ENCODE measurements at places on chromosomes 13 and 19.

- DNase-seq: no peak
- H3K27me3 ChIP-seq: peaks cover 35% of the 10 kb centered on the region
- H3K27ac ChIP-seq: no peak overlapping the region
- no peaks in the 10 kb centered on the region for H3K36me3 ChIP-seq
These were observed 58.2 kb downstream of the NUFIP1 start for GRCh38 chr13:44930963-44931623.

GRCh38 chr13:82356667-82357410 is 1525.4 kb downstream of the SLITRK1 start:
- DNase-seq: no peak
- H3K4me1 ChIP-seq: no peaks in the 10 kb centered on the region
- H3K36me3 ChIP-seq: no peaks in the 10 kb centered on the region
- no peaks in the 10 kb centered on the region for H3K27me3 ChIP-seq

GRCh38 chr13:95343944-95344343 is 42.7 kb upstream of the ABCC4 start:
- H3K27ac ChIP-seq: no peak overlapping the region
- H3K4me3 ChIP-seq: no peak overlapping the region
- no peaks in the 10 kb centered on the region for H3K36me3 ChIP-seq
- no peak for DNase-seq
- H3K27me3 ChIP-seq: peaks cover 17% of the 10 kb centered on the region
- no peaks in the 10 kb centered on the region for H3K4me1 ChIP-seq

- no peak overlapping the region for H3K4me3 ChIP-seq
- H3K27me3 ChIP-seq: no peaks in the 10 kb centered on the region
- peaks cover 18% of the 10 kb centered on the region for H3K4me1 ChIP-seq
- peak overlapping the region; percentile 72 for H3K27ac ChIP-seq
- DNase-seq: no peak
- peaks cover 4% of the 10 kb centered on the region for H3K36me3 ChIP-seq
These were observed 83.4 kb upstream of the GPR183 start for GRCh38 chr13:99390601-99391000.

GRCh38 chr13:26249551-26249950 is 4.4 kb upstream of the CDK8 start:
- no peak for DNase-seq
- no peak overlapping the region for H3K4me3 ChIP-seq
- H3K27me3 ChIP-seq: no peaks in the 10 kb centered on the region
- H3K4me1 ChIP-seq: peaks cover 5% of the 10 kb centered on the region

GRCh38 chr19:42325896-42326771 is 699 bp downstream of the MEGF8 start:
- H3K27me3 ChIP-seq: peaks cover 6% of the 10 kb centered on the region
- peak overlapping the region; percentile 95 for H3K4me3 ChIP-seq
- peak overlapping the region; percentile 89 for H3K27ac ChIP-seq
- no peak for DNase-seq
- H3K4me1 ChIP-seq: peaks cover 24% of the 10 kb centered on the region
- peaks cover 6% of the 10 kb centered on the region for H3K36me3 ChIP-seq

- peaks cover 32% of the 10 kb centered on the region for H3K27me3 ChIP-seq
- peaks cover 2% of the 10 kb centered on the region for H3K36me3 ChIP-seq
- no peaks in the 10 kb centered on the region for H3K4me1 ChIP-seq
- H3K27ac ChIP-seq: no peak overlapping the region
- no peak overlapping the region for H3K4me3 ChIP-seq
These were observed 3.8 kb upstream of the CASP14 start for GRCh38 chr19:15045506-15045905.

GRCh38 chr19:39833160-39833463 is 850 bp downstream of the DYRK1B start:
- peaks cover 30% of the 10 kb centered on the region for H3K4me1 ChIP-seq
- H3K36me3 ChIP-seq: peaks cover 7% of the 10 kb centered on the region
- H3K4me3 ChIP-seq: peak overlapping the region; percentile 91
- peak overlapping the region; percentile 97 for H3K27ac ChIP-seq
- DNase-seq: no peak
- H3K27me3 ChIP-seq: no peaks in the 10 kb centered on the region

DNA sequence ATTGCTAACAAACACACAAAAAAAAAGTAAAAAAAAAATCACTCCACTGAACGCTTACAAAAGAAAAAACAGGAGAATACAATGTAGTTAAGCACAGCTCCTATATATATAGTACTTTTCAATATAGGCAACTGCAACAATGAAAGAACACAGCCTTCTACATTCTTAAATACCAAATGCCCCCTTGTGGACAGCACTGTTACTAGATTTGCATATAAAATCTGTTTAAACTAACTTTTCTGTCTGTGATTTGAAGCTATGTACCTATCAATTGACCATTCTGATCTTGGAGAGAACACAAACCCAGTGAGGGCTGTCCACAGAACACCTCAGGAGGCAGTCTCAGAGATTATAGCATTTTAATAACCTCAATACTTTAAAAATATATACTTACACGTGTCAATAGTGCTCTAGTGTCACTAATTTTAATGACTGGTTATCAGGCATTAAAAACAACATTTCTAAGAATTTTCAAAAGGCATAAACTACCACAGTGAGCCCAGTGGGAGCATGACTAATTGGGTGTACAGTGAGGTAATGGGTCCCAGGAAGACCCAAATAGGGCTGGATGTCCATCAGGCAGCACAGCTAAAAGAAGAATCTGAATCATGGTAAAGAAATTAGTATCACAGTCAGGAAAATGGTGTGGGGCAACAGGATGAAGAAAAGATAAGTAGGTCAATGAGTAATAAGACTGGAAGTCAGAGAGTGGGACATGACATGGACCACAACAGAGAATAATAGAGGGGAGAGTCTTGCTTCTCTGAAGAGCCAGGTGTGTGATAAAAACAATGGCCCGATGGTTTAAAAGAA is 22.2 kb downstream of the CCDC169 start:
- peaks cover 4% of the 10 kb centered on the region for H3K36me3 ChIP-seq
- H3K27me3 ChIP-seq: peaks cover 14% of the 10 kb centered on the region
- H3K4me3 ChIP-seq: no peak overlapping the region

DNA sequence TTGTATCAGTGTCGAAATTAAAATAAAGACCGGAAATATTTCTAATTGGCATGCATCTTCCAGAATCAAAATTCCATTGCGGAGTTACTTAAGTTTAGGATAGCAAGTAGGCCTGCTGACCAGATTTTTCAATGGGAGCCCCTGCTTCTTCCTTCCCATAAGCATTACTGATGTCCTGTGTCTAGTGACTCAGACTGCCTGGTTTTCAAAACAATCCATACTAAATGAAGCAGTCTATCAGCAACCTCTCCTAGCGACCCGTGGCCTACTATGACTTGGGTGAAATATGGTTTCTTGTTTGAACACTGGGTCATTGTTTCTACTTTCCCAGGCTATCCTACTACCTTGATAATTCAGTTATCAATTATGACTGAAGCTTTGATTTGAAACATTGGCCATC is 571.6 kb downstream of the TBC1D4 start:
- H3K4me1 ChIP-seq: peaks cover 2% of the 10 kb centered on the region
- H3K27me3 ChIP-seq: peaks cover 26% of the 10 kb centered on the region
- no peak overlapping the region for H3K4me3 ChIP-seq

GRCh38 chr19:40567040-40567749 is 9.5 kb upstream of the SHKBP1 start:
- DNase-seq: no peak
- peaks cover 34% of the 10 kb centered on the region for H3K27me3 ChIP-seq
- peak overlapping the region; percentile 43 for H3K4me3 ChIP-seq
- H3K27ac ChIP-seq: no peak overlapping the region
- no peaks in the 10 kb centered on the region for H3K36me3 ChIP-seq
- H3K4me1 ChIP-seq: peaks cover 9% of the 10 kb centered on the region

- H3K27me3 ChIP-seq: no peaks in the 10 kb centered on the region
- no peak overlapping the region for H3K27ac ChIP-seq
- no peak for DNase-seq
- H3K4me3 ChIP-seq: no peak overlapping the region
These were observed 566.3 kb downstream of the LIG4 start for GRCh38 chr13:107649079-107649478.

DNA sequence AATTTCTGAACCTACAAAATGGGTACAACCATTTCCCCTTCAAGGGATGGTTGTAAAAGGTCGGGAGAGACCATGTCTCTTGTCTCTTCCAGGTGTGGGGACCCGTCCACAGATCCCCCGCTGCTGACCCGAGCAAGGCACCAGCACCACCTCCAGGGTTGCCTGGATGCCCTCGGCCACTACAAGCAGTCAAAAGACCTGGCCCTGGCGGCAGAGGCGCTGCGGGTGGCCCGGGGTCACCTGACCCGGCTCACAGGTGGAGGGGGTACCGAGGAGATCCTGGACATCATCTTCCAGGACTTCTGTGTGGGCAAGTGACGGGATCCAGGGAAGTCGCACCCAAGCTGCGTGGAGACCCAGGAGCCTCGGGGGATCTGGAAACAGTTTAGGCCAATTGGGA is 4.0 kb downstream of the GTPBP3 start:
- H3K36me3 ChIP-seq: no peaks in the 10 kb centered on the region
- no peak overlapping the region for H3K4me3 ChIP-seq

DNA sequence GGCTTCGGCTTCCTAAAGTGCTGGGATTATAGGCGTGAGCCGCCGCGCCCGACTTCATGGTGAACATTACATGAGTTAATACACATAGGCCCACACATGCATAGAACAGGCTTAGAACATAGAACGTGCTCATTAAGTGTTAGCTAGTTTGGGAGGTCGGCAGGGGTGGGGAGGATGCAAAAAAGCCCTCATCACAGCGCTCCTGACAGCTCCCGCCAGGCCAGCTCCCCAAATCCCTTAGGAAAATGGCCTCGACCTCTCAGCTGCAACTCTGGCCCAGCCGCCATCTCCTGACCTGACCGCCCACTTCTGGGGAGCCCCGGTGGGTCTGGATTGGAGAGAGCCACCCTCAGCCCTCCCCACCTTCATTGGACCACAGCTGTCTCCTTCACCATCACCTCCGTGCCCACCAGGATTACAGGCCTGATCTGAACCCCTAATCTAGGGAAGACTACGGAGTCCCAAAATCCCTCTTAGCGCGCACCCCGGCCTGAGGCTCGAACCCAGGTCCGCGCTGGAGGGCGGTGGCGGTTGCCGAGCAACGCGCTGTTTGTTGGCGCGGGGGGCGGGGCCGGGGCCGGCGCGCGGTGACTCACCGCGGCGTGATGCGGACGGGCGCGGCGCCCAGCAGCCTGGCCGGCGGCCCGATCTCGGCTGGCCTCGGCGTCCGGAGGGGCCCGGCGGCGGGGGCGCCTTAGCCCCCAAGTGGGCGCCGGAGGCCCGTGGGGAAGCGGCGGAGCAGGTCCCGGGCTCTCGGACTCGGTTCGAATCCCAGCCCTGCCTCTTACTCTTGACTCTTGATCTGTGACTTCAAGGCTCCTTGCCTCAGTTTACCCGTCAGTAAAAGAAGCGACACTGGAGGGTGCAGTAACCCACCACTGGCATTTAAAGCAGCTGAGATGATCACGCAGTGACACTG is 26.7 kb upstream of the NANOS3 start:
- peak; percentile 62 for DNase-seq
- peaks cover 22% of the 10 kb centered on the region for H3K4me1 ChIP-seq
- H3K27me3 ChIP-seq: no peaks in the 10 kb centered on the region
- H3K4me3 ChIP-seq: peak overlapping the region; percentile 80

All from T-helper 17 cell (primary cell).